ENCODE measurements at places on chromosomes 11 and 22. TPM values are rescaled to one million over a fixed set of nuclear protein-coding genes. Genes with fewer than 3 reads are reported as not detected.

TP53AIP1 gene
- not detected for total RNA-seq

GGTLC3 gene
- total RNA-seq, result not detected

PAMR1 gene
- total RNA-seq, result not detected

OR10A4 gene
- total RNA-seq, result not detected

SLC22A12 gene
- total RNA-seq, result not detected

NNMT gene
- 159 TPM for total RNA-seq

ADAMTS8 gene
- total RNA-seq, result 0.69 TPM

TYR gene
- total RNA-seq, result not detected

PCF11 gene
- 30.0 TPM for total RNA-seq

SLC22A8 gene
- not detected for total RNA-seq

PSMA1 gene
- 194 TPM for total RNA-seq

CRYBA4 gene
- not detected for total RNA-seq

HTR3B gene
- total RNA-seq, result not detected

PGGHG gene
- 12.1 TPM for total RNA-seq

ADAMTS15 gene
- 11.0 TPM for total RNA-seq

SLC43A3 gene
- 0.69 TPM for total RNA-seq

KRTAP5-11 gene
- total RNA-seq, result not detected

IGLL5 gene
- not detected for total RNA-seq

APOL4 gene
- total RNA-seq, result not detected

CRYBB2 gene
- not detected for total RNA-seq

SHANK2 gene
- total RNA-seq, result 7.1 TPM

SCGB1A1 gene
- not detected for total RNA-seq

PTS gene
- 27.4 TPM for total RNA-seq

OSBP2 gene
- 13.7 TPM for total RNA-seq

MGAT3 gene
- 0.36 TPM for total RNA-seq

SLC5A12 gene
- total RNA-seq, result not detected
